ENCODE measurements at places on chromosomes 1 and 21. TPM values are rescaled to one million over a fixed set of nuclear protein-coding genes. Genes with fewer than 3 reads are reported as not detected.

DNA sequence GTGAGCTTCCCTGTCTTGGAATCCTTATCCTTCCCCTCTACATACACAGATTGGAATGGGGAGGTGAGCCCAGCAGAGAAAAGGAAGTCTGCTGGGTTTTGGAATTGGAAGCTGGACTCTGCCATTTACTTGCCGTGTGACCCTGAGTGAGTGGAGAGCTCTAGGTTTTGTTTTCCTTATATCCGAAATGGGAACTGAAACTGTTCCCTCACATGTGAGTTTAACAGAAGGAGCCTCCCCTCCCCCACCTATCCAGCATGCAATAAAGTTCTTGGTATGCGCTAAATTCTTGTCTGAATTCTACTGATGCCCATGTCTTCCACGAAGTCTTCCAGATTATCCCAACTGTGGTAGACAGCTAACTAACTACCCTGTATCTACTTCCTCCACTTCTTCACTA, 58.7 kb downstream of the NENF start:
- no peak for DNase-seq

- DNase-seq, result no peak
These were observed 25.8 kb downstream of the TRAF5 start for GRCh38 chr1:211352465-211352864.

GRCh38 chr1:109906160-109906838, 4.3 kb upstream of the CSF1 start:
- DNase-seq, result peak; percentile 80

GRCh38 chr1:67590329-67590728, 94.7 kb upstream of the GADD45A start:
- DNase-seq, result no peak

- no peak for DNase-seq
These were observed 118.8 kb downstream of the PTBP2 start for GRCh38 chr1:96840396-96840795.

DNA sequence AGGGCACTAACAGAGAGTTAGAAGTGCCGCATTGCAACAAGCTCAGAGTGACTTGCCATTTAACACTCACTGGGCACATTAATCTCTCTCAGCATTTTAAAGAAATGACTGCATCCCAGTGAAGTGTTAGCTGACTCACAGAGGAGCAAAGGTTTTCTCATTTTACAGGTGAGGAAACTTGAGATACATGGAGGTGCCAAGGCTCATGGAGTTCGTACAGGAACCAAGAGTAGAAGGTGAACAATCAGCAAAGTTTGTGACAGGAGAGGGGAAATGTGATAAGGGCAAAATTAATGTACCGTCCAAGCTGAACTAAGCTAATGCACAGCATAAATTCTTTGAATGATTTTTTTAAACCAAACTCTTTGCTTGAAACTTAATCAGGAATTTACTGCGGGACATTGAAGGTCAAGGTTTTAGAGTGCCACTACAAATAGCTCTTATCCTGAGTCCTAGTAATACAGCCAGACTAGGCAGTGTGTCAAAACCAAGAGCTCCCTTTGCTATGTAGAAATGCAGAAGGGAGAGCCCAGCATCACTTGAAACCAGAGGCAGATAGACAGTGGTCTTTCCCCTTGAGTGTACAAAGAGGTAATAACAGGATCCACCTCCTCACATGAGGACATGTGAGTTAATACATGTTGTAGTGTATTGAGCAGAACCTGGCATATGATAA, 22.4 kb upstream of the NTPCR start:
- DNase-seq, result no peak

GRCh38 chr1:40720493-40720892, 29.0 kb downstream of the NFYC start:
- no peak for DNase-seq

- DNase-seq, result no peak
These were observed 5.1 kb upstream of the OLIG1 start for GRCh38 chr21:33064623-33065390.

DNA sequence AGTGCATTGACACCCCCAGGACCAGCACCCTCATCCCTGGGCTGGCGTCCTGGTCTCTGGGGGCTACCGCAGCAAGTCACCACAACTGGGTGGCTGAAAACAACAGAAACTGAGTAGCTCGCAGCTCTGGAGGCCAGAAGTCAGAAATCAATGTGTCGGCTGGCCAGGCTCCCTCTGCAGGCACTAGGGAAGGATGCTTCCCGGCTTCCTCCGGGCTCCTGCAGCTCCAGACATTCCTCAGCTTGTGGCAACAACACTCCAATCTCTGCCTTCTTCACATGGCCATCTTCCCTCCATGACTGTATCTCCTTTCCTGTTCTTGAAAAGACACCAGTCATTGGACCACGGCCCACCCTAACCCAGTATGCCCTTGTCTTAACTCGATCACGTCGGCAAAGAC, 224.2 kb downstream of the NPHP4 start:
- DNase-seq, result no peak

DNA sequence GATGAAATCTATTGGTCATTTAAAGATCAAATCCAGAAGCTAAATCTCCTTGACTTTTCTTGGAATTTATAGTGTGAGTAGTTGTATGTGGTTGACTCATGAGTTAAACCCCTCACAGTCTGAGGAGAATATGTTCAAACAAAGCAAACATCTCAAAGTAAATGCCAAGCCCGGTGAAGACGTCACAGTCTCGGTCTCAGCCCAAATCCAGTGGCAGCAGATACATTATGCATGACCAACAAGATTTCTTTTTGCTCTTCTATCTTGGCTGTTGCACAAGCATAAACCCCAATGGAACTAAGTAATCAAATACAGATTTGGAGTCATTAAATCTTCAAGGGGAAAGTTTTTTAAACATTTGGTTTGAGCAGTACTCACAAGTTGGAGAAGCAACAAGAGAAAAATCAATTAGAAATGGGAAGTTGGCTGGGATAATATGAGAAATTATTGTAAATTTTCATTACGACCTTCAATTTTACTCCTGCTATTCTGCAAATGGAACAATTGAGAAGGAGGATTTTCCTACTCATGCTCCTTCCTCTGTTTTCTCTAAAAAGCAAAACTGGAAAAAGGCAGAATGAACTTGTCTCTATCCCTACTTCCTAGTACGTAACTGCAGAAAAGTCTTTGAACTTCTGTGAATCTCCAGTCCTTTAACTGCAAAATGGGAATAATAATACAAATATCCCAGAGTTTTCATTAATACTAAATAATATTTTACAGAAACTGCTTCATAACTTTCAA, 575.8 kb downstream of the NUF2 start:
- no peak for DNase-seq

- no peak for DNase-seq
These were observed 48.2 kb downstream of the SYT2 start for GRCh38 chr1:202662081-202662480.

GRCh38 chr1:167477986-167478385, 40.3 kb downstream of the CD247 start:
- DNase-seq, result no peak

Gene VASH2
- 7.5 TPM for total RNA-seq

GRCh38 chr1:53286955-53287354, 40.9 kb downstream of the LRP8 start:
- no peak for DNase-seq

Gene FMO2
- total RNA-seq, result not detected

Data from OCI-LY7 (cell line).